ENCODE measurements at places on chromosomes 1 and 21.
A peak's percentile ranks its signal among the peaks of the same experiment; 100 is the strongest.

DNA sequence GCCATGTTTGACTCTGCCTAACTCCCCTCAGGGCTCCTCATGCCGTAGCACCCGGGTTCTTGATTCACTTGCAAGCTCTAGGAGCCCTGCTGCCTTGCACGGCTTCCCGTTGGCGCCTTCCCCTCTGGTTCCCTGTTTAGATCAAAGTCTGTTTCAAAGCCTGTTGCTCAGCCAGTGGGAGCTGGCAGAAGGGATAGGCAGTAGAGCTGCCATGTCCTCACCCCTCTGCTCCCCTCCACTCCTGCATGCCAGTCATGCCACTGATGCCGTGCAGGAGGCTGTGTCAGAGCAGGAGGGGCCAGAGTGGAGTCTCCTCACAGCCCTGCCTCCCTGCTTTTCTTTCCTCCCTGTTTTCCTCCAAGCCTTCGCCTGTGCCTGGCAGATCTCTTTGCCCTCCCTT is 26.5 kb downstream of the HMGCS2 start:
- peak; percentile 86 for DNase-seq

- no peak for DNase-seq
Measured at GRCh38 chr1:29708381-29708780, 472.1 kb downstream of the PTPRU start.

- DNase-seq = no peak
Measured at GRCh38 chr21:40421121-40421520, 425.8 kb downstream of the DSCAM start.

DNA sequence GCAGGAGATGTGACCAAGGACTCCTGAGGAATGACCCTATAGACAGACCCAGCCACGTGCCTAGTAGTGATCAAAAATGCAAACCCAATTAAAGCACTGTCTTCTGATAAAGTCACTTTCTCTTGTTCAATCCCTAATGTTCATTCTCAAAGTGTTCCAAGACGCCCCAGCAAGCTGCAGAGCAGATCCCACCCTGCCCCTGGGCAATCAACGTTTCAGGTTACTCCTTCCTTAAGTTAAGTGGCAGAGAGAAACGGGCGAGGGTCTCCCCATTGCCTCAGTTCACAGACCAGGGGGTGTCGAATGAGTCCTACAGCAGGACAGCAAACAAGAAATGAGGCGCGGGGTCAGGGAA is 699 bp upstream of the RGS2 start:
- DNase-seq = no peak

GRCh38 chr1:25899792-25900191 is 6.4 kb downstream of the STMN1 start:
- no peak for DNase-seq

DNA sequence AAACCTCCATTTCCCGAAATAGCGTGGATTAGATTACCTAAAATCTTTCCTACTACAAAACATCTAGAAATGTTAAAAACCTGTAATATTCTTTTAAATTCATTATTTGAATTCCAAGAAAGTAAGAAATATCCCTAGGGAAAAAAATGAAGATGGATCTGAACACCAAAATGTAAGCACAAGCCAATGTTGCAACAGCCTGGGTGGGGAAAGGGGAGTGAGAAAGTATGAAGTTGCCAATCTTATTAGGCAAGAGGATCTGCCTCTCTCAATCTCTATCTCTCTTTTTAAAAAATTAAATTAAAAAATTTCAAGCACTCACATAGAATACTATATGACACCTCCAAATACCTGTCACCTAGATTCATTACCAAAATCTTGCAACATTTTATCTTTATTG is 74.9 kb upstream of the IRF2BP2 start:
- DNase-seq = no peak

GRCh38 chr1:65308781-65309303 is 501 bp upstream of the DNAJC6 start:
- no peak for DNase-seq

DNA sequence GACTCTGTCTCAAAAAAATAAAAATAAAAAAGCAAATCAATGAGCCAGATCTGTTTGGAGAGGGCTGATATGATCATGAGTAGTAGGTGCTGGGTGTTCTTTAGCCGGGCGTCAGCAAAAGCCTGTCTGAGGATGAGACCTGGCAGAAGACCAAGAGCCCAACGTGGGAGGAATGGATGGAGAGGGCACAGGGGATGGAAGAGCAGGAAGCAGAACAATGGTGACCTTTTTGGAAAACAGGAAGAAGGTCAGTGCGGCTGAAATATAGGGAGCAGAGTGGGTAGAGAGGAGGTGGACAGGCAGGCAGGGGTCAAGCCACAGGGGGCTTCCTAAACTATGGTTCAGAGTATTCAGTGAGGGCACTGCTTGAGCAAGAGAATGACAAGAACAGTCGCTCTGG is 30.9 kb downstream of the VWA5B1 start:
- no peak for DNase-seq

All from posterior cingulate gyrus (tissue), 11 donors.